ENCODE measurements at places on chromosomes 11 and 22.

GRCh38 chr11:20874358-20874757, 205.0 kb downstream of the NELL1 start:
- no peak for DNase-seq

- no peak for DNase-seq
These were observed 43.1 kb upstream of the GRAMD1B start for GRCh38 chr11:123386796-123387510.

DNA sequence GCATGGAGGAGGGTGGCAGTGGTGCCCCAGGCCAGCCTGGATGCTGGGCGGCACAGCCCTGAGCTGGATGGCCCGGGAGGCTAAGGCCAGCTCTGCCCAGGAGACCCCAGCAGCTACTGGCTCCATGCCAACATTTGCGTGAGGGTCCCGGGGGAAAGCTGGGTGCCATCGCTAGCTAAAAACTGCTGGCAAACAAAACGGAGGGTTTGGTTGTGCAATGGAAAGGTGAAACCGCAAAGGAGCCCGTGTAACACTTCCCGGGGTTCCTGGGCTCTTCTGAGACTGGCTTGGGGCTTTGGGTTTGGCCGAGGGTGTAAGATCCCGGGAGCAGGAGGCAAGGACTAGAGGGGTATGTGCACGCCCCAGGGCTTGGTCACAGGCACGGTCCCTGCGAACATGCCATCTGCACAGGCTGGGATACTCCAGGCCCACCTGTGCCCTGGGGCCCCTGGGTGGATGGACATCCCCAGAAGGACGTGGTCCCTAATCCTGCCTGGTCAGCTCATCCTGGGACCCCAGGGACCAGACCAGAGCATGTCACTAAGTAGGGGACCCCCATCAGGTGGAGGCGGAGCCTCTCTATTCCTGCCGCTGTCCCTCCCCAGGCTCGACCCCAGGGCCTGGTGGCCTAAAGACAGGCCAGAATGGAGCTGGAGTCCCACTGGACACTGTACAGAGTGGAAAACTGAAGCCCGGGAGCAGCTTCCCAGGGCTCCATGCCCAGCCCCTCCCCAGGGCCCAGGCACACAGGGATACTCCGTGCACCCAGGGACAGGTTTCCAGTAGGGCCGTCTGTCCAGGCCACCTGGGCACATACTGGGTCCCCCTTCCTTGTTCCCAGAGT, 44.6 kb downstream of the IGF2 start:
- DNase-seq, result no peak

- peak; percentile 86 for DNase-seq
These were observed 579 bp downstream of the TANGO2 start for GRCh38 chr22:20021196-20022181.

GRCh38 chr11:23957314-23957713, 539.5 kb upstream of the LUZP2 start:
- no peak for DNase-seq

- DNase-seq, result no peak
These were observed 15.7 kb upstream of the AIFM3 start for GRCh38 chr22:20951151-20951931.

DNA sequence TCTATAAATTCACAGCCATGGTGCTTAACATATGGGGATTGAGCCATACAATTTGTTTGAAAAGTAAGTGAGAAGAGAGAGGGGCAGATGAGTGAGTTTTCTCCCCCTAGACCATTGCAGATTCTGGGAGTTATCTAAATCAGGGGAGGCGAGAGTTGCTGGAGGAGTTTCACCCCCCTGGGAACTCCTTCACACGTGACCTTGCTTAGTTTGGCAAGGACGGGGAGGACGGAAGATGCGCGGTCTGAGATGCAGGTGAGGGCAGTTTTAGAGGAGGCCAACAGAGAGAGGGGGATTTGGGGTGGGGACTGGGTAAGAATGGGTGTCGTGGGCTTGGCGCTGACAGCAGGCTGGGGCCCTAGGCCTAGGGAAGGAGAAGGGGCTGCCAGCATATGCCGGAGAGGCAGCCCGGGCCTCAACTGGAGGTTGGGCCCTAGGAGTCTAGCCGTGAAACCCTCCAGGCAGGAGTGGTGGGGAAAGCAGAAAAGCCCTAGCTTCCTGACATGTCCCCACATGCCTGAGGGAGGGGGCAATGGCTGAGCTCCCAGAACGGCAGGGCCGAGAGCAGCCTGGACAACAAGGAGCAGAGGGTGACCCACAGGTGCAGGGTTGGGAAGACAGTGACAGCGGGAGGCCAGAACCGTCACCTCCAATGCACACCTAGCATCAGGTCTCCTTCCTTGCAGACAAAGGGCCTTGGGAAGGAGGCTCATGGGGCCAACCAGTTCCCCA, 63.9 kb downstream of the ELFN2 start:
- DNase-seq, result no peak

- peak; percentile 40 for DNase-seq
These were observed 128.9 kb downstream of the CCDC34 start for GRCh38 chr11:27234043-27234668.

- no peak for DNase-seq
These were observed 64.4 kb downstream of the NAV2 start for GRCh38 chr11:19777039-19777376.

- DNase-seq, result no peak
These were observed at the start of gene LARGE2 for GRCh38 chr11:45922425-45923082. Gene LARGE2 (plus strand): TSS chr11:45922656. CDS start chr11:45922883, 227 bp downstream.

- no peak for DNase-seq
These were observed 25.9 kb upstream of the KCNJ11 start for GRCh38 chr11:17414317-17414737.

- DNase-seq, result no peak
These were observed 12.6 kb downstream of the UPB1 start for GRCh38 chr22:24507716-24508115.

- DNase-seq, result peak; percentile 51
These were observed 298.7 kb upstream of the DDI1 start for GRCh38 chr11:103737747-103738146.

- no peak for DNase-seq
These were observed 71.5 kb downstream of the CYTH4 start for GRCh38 chr22:37353839-37354238.

DNA sequence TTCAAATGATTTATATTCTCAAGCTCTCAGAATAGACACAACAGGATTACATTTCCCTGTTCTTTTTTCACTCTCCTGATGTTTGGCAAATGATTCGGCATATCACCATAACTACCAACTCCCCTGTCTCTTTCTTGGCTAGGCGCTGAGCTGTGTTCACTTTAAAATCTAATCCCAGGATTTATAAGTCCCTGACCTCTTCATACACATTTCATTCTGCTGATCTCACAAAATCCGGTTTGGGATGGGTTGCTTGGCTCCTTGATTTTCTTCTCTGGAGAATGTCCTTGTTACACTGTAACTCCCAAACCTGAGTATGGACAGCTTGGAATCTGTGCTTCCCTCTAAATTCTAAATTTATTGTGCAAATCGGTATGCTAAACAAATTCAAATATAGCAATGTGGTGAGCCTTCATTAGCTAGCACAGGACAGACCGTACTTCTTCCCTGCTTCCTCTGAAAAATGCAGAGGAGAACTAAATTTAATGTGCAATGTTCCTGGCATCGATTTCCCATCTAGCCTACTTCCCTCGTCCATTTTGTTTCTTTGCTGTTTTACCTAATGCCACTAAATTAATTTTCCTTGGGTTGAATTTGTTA, 858.5 kb upstream of the FAT3 start:
- DNase-seq, result no peak

DNA sequence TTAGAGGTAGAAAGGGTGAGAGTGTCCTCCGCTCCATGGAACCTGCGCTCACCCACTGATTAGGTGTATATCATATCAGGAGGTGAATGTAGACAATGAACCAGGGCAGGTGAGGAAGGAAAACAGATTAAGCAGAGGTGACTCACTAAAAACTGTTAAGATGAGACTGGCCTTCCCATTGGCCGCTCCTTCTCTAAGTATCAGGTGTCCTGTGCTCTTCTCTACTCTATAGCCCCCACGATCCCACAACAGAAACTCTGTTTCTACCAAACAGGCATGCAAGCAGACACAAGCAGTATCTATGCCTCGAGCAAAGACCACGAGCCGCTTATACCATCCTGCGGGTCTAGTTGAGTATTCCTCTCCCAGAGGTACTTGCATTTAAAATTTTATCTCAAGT, 103.1 kb downstream of the SNX19 start:
- DNase-seq, result no peak

- DNase-seq, result no peak
These were observed 46.7 kb upstream of the SLC37A2 start for GRCh38 chr11:125016413-125016812.

GRCh38 chr11:85472953-85473352, 154.2 kb downstream of the DLG2 start:
- no peak for DNase-seq

DNA sequence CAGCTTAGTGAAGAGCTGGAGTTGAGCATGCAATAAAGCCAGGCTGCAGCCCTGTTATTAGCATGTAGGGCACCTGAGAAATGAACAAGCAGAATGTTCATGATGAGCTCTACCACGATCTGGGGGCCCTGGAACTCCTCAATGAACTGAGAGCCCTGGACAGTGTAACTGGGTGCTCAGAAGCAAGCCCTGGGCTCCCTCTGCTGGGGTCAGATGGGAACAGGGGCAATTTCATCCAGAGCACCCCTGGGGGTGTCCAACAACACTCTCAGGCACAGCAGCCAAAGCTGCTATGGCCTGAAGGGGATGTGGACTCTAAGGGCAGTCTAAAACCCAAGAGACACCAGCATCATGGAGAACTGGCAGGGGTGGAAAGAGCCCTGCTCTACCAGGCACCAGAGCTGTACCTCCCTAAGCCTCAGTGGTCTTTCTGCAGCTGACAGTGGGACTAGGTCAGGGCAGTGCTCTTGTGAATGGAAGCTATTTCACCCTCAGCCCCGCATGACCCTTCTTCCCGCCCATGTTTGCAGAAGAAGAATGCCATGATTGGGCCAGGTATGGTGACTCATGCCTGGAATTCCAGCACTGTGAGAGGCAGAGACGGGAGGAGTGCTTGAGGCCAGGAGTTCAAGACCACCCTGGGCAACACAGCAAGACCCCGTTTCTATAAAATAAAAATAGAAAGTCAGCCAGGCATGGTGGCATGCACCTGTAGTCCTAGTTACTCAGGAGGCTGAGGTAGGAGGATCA, 28.9 kb downstream of the THOC5 start:
- DNase-seq, result peak; percentile 44

GRCh38 chr11:86212019-86212611, 32.4 kb upstream of the EED start:
- no peak for DNase-seq

- peak; percentile 50 for DNase-seq
These were observed 10.7 kb downstream of the STIM1 start for GRCh38 chr11:3866206-3866605.

DNA sequence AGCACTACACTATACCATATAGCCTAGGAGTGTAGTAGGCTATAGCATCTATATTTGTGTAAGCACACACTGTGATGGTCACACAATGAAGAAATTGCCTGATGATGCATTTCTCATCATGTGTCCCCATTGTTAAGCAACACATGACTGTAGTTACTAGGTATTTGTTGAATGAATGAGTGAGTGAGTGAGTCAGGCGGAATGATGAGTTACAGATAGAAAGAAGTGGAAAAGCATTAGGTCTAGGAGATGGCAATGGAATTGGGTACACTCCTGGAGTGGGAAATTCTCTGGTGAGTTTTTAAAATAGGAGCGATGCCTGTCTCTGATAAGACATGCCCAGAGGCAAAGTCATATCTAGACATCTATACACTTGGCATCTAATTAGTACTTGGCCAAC, 160.5 kb upstream of the TBCEL start:
- DNase-seq, result no peak

GRCh38 chr22:20857247-20857643, 1.4 kb downstream of the PI4KA start:
- DNase-seq, result no peak

DNA sequence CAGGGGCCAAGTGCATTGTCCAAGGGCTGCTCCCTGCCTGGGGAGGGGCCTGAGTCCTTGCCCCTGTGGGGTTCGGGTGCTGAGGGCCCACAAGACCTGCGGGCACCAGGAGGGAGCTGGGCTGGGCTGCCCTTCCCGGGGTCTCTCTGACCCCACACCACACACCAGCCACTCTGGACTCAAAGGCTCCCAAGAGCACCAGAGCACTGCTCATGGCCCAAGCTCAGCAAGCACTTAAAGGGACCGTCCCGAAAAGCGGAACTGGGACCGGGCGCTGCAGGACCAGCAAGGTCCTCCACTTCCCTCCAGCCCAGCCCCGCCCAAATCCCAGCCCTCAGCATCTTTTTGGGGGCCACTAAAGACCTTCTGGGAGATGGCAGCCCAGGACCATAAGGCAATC, 5.3 kb downstream of the LSP1 start:
- DNase-seq, result peak; percentile 55

- DNase-seq, result no peak
These were observed 2.2 kb downstream of the LAYN start for GRCh38 chr11:111542606-111543275.

DNA sequence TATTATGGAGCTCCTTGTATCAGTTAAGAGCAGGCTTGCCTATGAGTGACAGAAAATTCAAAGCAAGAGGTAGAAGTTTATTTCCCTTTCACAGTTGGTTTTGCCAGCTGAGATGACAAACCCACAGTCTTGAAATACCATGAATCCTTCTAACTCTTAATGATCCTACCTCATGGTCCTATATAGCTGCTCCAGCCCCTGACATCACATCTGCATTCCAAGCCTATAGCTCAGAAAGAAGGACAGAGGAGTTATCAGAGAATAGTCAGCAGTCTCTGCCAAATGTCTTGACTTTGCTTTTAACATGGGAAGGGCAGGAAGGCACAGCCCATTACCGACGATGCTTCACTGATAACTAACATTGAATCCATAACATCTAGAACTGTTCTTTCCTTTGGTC, 76.2 kb downstream of the APIP start:
- DNase-seq, result no peak

DNA sequence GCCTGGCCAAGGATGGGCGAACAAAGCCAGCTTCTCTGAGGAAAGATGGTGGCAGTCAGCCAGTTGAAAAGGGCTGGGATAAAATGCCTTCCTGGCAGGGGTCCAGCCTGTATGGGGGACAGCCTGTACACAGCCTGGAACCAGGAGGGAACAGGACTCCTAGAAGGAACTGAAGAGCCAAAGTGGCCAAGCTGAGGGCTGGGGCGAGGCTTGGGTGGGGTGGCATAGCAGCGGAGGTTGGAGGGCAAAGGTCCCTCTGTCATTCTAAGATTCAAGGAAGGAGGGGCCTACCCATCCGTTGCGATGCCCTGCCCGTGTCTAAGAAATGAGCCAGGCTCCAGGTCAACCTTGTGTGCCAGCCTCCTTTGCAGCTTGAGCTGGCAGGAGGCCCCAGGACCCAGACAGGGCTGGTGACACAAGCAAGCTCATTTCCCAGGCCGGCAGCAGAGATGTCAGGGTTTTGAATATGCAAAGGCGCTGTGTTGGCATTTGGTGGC, 22.6 kb downstream of the FADD start:
- no peak for DNase-seq
